ENCODE measurements at places on chromosomes 2 and 18.

- DNase-seq = no peak
These were observed 17.3 kb downstream of the MSH2 start for GRCh38 chr2:47420214-47420613.

DNA sequence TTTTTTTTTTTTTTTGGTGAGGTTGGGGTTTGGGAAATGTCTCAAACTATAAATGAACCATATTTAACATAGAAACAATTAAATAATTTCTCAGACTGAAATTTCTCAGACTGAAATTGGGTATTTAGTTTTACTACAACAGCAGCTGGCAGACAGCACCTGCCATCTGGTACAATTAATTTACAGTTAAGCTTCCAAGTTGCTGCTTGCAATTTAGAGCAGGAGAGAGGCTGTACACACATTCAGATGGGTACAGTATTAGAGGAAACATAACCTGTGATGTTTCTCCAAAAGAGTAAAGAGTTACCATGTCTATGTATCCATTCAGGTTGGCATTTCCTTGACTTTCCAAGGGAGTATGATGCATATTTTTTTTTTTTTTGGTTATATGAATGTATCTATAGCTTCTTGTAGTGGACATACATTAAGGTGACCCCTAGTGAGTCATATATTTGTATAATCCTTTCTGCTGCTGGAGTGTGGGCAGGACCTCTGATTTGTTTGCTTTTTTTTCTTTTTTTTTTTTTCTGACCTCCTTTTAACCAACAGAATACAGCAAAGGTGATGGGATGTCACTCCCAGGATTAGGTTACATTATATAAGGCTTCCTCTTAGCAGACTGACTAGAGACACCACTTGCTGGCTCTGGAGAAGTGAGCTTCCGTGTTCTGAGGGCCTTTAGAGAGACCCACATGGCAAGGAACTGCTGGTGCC lies 201.7 kb downstream of the PTH2R start:
- DNase-seq = no peak

GRCh38 chr2:113203901-113204519 lies 30.2 kb downstream of the PSD4 start:
- DNase-seq = peak; percentile 89

GRCh38 chr18:57433934-57434535 lies 1.1 kb upstream of the ONECUT2 start:
- no peak for DNase-seq

DNA sequence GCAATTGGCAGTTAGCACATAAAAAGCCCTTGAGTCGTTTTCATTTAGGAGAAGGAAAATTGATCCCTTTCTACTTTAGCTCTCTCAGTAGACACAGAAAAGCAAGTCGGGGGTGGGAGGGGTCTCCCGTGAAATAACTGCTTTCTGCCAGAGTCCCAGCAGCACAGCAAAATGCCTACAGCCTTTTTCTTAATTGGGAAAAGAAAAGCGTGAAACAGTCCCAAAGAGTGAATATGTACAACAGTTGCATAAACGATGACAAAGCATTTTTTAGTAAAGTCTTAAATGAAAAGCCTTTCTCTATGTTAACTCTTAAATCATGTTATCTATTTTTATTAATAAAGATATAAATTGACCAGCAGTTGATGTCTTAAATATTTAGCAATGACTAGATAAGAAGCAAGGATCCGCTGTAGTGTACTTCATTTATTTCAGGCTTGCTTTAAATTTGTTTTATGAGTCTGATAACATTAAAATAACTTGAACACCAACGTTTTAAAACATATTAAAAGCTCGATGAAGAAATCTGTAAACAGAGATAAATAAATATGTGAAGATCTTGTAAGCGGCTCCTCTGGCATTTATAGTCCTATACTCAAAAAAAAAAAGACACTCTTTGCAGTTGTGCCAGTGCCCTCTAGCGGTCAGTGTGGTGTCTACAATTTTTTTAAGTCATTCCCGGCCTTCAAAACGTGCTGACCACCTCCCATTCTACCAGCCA lies 42.3 kb upstream of the ATIC start:
- peak; percentile 86 for DNase-seq

DNA sequence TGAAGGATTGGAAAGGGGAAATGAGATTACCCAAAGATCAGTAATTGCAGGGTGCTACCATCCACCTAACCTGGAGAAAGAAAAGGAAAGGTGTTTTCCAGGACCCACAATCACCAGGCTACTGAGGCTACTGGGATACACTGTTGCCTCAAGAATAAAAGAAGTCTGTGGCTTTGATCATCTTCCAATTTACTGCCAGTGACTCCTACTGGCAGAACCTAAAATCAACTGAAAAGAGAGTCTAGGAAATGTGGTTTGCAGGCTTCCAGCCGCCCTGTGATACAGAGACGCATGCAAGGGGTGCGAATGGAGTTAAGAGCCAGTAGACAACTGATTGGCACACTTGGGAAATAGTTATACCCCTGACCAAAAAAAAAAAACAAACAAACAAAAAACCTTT lies 16.6 kb upstream of the TTL start:
- DNase-seq = no peak

- no peak for DNase-seq
These were observed 182.7 kb downstream of the UBE2E3 start for GRCh38 chr2:181163139-181163538.

DNA sequence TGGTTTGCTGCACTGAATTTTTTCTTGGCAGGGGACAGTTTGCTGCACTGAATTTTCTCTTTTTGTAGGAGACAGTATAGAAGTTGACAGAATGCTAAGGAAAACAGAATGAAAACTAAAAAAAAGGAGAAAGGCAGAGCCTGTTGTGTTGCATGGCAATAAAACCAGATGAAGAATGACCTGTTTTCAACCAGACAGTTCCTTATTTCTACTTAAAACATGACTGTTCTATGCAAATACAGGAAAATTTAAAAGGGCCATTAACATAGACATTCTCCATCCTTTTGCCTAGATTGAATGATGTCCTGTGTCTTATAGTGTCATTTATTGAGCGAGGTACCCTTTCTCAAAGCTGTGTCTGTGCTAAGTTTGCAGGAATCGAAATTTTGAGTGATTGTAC lies 33.3 kb downstream of the ABI2 start:
- DNase-seq = peak; percentile 49

DNA sequence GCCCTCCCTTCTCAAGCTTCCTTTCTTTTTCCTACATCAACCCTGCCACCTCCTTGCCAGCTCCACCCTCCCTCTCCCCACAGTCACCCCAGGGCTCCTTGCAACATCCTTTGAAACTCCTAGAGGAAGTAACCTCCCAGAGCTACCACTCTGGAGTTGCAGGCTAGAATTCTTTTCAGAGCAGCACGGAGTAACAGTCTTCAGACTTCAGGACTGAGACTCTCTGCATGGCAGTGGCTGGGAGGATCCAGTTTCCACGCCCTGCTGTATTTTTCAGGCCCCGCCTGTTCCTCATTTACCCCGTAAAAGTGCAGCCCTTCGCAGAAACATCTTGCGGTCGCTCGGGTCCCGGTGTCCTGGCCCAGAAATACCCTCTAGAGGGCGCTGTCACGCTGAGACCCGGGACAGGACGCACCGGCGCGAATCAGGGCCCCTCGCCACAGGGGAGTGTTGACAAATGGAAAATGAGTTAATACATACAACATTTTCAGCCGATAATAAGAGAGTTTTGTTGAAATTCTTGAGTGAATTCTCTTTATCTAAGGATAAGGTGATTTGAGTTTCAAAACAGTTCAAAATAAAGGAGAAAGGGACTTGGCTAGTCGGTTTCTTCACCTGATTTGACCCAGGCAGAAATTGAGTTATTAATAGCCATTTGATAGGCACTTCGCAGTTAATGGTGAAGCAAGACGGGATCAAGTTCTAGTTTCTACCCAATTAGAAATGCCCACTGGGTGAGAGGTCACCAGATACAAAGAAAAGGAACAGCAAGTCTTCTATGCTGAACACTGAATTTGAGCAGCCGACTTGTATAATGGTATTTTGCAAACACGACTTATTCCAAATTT lies 18.5 kb upstream of the NTSR2 start:
- peak; percentile 93 for DNase-seq

GRCh38 chr2:32720771-32721170 lies 92.9 kb downstream of the TTC27 start:
- no peak for DNase-seq

- DNase-seq = no peak
These were observed 34.2 kb downstream of the GRHL1 start for GRCh38 chr2:9985531-9986328.

GRCh38 chr18:8767340-8767739 lies 62.0 kb downstream of the MTCL1 start:
- DNase-seq = no peak

DNA sequence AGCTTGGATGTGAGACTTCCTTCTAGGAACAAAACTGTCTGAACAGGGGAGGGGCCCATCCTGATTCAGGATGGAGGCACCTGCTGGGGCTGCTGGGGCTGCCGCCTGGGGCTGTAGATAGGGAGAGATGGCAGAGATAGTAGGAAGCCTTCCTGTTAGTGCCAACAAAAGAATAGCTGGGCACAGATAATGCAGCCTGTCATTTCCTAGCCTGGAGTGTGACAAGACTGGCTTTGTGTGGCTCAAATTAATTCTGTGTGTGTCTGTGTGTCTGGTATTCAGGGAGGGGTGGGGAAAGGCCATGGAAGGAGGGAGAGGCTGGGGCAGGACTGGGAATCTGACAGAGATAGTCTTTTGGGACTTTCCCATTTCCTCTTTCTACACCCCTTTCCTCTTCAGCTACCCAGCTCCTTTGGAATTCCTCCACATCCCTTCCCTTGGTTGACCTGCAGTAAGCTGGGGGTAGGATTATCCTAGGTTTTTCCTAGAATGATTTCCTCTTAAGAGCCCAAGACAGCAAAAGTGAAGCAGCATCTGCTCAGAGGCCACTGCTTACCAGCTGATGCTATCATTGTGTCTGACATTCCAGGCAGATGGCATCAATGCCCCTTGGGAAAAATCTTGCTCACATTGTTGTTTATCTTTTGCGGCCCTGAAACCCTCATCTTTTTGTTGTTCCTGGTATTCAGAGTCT lies 144.9 kb upstream of the LHCGR start:
- DNase-seq = no peak

DNA sequence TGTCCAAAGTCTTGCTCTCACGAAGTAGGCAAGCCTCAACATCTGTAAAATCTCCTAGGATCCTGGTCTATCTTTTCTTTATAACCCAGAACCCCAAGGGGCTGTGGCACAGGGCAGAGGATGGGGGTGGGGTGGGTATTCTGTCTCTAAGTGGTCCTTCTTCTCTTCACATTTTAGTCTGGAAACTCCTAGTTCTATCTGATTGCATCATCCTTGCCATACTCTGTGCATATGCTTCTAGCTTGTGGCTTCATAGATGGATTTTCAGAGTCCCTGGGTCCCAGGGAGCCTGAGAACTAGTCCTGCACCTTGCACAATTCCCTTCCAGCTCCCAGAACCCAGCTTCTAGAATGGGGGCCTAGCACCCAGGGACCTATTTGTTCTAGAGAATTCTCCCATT lies 52.5 kb downstream of the RNF152 start:
- no peak for DNase-seq

DNA sequence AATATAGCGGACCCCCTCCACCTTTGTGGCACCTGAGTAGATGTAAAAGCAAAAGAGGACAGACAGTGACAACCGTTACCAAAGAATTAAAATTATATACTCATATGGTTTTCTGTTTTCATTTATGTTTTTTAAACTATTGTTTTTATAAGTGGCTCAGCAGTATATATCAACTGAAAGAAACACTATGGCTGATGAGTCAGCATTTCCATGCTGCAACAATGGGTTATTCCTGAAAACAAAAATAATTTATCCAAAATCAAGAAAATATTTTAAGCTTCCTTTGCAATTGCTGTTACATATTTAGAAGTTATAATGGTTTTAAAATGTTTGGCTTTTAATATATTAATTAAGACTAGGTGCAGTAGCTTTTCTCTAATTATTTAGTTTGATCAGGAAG lies 17.7 kb downstream of the MRPS9 start:
- no peak for DNase-seq

DNA sequence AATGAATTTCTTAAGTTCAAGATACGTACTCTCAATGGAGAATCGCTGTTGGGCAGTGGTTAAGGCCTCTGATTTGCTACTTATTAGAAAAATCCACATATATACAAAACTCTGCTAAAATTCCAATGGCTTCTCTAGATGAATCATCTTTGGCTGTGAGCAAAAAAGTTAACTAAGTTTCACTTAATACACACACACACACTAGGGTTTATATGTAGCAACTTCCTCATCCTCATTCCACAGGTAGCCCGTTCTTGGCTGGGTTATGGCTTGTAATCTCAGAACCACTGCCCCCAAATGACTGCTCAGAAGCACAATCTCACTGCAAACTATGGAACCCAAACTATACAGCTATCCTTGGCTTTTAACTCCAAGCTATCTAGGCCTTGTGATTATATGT lies 99.7 kb downstream of the SMAD2 start:
- DNase-seq = no peak

- no peak for DNase-seq
These were observed 90.6 kb downstream of the SNTG2 start for GRCh38 chr2:1041012-1041805.

DNA sequence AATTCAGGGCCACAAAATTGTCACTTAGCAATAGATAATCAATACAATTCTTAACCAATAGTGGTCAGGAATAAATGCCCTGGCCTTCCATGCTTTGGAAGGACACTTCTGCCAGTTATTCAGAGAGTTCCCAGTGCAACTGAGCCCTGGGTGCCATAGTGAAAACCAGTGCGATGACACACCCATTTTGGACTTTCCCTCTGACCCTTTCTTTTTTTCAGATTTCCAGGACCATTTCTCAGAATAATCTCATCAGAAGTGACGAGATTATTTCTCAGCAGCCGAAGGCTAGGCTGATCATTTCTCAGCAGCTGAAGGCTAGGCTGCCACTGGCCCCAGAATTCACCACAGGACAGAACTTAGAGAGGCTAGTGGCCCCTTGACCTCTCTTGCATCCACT lies 106.6 kb upstream of the MYCN start:
- DNase-seq = no peak

DNA sequence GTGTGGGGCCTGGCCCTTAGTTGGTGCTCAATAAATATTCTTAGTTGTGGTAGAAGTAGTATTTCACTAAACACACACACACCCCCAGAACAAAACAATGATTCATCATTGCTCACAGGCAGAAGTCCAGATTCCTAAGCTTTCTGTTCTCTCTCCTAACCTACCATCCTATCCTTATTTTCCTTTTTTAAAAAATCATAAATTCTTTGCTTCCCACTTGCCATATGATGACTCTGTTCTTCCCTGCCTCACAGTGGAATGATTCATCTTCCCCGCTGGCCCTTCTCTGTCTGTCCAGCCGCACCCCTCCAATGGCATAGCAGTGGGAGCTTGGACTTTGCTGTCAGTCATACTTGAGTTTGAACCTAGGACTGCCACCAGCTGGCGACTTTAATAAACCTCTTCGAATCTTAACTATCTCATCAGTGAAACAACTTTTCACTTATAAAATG lies 5.2 kb downstream of the EML6 start:
- no peak for DNase-seq

DNA sequence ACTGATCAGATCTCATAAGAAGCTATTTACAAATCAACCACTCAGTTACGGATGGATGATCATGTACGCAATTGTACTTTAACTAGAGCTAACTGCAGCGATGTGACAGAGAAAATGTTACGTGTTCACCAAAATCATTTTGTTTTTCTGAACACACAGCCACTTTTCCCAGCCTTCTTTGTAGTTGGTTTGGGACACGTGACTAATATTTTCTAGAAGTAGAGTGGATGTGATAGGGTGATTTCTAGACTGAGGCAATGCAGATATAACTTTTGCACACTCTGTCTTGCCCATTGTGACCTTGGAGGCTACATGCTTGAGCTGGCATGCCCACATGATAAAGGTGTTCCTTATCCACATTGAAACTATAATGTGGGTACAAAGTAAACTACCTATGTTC lies 9.9 kb upstream of the SLC9A4 start:
- no peak for DNase-seq

GRCh38 chr2:197847651-197848401 lies 43.4 kb downstream of the PLCL1 start:
- no peak for DNase-seq

Measured in Karpas-422 (cell line).